ENCODE measurements at places on chromosomes 12 and 14. TPM values are rescaled to one million over a fixed set of nuclear protein-coding genes. Genes with fewer than 3 reads are reported as not detected.
A peak's percentile ranks its signal among the peaks of the same experiment; 100 is the strongest.

GRCh38 chr12:132618683-132619043 lies at the start of gene P2RX2:
Gene P2RX2, plus strand, starts transcription at chr12:132618776. Its CDS starts 41 bp downstream, at chr12:132618817.
- no peak within 1 kb of the TSS for H3K27ac ChIP-seq
- H3K36me3 ChIP-seq: no peaks in the 10 kb centered on the region
- no peaks in the 10 kb centered on the region for H3K4me1 ChIP-seq
- H3K27me3 ChIP-seq: peaks cover 80% of the 10 kb centered on the region
- H3K4me3 ChIP-seq: peak within 1 kb of the TSS; percentile 32
- DNase-seq: peak; percentile 32

DNA sequence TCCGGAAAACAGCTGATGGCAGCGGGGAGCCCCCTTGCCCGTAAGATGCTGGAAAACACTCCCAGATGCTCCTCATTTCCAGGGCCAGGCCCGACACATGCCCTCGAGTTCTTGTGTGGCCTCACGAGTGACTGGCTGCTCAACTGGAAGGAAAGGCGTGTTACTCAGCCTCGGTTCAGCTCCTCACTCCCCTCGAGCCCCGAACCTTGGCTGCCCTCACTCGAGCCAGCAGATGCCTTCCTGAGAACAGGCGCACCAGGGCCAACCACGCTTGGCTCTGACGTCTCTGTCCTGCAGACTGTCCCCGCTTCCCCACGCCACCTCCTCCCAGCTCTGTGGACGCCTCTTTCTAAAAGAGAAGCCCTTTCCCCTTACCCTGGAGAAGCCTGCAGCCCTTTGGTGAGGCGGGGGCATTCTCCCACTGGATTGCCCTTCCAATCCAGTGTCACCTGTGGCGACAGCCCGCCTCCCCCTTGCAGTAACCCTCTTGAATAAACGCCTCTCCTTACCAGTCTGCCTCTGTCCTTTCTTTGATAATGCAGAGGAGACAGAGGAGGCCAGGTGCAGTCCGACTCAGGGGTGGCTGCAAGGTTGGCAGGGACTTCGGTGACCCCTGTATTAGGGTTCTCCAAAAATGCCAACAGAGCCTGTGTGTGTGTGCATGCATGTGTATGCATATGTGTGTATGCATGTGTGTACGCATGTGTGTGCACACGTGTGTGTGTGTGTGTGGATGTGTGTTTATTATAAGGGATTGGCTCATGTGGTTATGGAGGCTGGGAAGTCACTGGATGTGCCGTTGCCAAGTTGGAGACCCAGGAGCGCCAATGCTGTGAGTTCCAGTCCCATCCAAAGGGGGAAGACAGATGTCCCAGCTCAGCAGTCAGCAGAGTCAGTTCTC lies 166.3 kb downstream of the KIF26A start:
- H3K27me3 ChIP-seq: no peaks in the 10 kb centered on the region
- H3K36me3 ChIP-seq: no peaks in the 10 kb centered on the region
- no peak overlapping the region for H3K27ac ChIP-seq
- no peak overlapping the region for H3K4me3 ChIP-seq
- DNase-seq: no peak

- no peak overlapping the region for H3K27ac ChIP-seq
- DNase-seq: no peak
- peaks cover 30% of the 10 kb centered on the region for H3K4me1 ChIP-seq
- H3K4me3 ChIP-seq: no peak overlapping the region
- H3K27me3 ChIP-seq: peaks cover 13% of the 10 kb centered on the region
- H3K36me3 ChIP-seq: no peaks in the 10 kb centered on the region
Observed at GRCh38 chr12:1622406-1622805, 6.6 kb upstream of the WNT5B start.

- DNase-seq: no peak
- peaks cover 13% of the 10 kb centered on the region for H3K4me1 ChIP-seq
- no peaks in the 10 kb centered on the region for H3K36me3 ChIP-seq
- H3K4me3 ChIP-seq: no peak overlapping the region
- H3K27ac ChIP-seq: no peak overlapping the region
Observed at GRCh38 chr12:76555231-76555767, 4.3 kb downstream of the OSBPL8 start.

DNA sequence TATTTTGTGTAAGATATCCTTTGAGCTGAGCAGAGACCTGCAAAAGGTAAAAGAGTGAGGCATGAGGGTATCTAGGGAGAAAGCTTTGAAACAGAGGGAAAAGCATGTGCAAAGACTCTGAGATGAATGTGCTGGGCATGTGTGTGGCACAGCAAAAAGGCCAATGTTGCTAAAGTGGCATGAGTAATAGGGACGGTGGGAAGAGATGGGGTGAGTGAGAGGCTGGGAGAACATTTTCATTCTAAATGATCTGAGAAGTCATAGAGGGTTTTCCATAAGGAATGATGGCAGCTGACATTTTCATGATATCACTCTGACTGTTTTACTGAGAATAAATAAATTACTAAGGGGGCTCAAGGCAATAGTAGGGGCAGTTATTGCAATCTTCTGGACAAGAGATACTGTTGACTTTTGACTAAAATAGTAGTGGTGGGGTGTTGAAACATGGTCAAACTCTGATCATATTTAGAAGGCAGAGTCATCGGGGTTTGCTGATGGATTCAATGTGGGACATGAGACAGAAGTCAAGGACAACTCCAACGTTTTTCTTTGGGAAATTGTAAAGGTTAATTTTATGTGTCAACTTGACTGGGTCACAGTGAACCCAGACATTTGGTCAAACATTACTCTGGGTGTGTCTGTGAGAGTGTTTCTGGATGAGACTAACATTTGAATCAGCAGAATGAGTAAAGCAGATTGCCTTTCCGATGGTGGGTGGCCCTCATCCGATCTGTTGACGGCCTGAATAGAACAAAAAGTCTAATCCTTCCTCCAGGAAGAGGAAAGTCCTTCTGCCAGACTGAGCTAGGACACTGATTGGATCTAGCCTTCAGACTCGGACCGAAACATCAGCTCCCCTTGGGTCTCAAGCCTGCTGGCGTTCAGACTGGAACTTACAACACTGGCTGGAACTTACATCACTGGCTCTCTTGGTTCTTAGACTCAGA lies 193.9 kb upstream of the PLXNC1 start:
- DNase-seq: no peak
- no peaks in the 10 kb centered on the region for H3K27me3 ChIP-seq
- H3K36me3 ChIP-seq: no peaks in the 10 kb centered on the region
- H3K27ac ChIP-seq: no peak overlapping the region

DNA sequence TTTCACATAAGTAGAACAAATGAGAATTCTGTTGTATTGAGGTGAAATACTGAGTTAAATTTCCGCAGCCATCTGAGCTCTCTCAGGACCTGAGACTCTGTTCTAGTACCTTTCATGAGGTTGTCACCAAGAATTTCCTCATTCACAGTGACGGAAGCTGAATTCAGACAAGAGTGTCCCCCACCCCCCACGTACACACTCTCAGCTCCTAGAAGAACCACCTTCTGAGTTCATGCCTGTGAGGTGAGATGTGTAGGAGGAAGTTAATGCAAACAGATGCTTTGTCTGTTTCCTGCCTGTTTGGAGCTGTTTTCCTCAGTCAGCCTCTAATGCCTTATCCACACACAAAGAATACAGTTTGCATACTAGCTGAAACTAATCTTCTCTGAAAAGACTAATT lies 18.2 kb downstream of the BICDL1 start:
- DNase-seq: peak; percentile 5
- no peak overlapping the region for H3K27ac ChIP-seq
- peaks cover 20% of the 10 kb centered on the region for H3K4me1 ChIP-seq
- H3K4me3 ChIP-seq: no peak overlapping the region
- no peaks in the 10 kb centered on the region for H3K27me3 ChIP-seq

Gene NINJ2
- 0.37 TPM for total RNA-seq

DNA sequence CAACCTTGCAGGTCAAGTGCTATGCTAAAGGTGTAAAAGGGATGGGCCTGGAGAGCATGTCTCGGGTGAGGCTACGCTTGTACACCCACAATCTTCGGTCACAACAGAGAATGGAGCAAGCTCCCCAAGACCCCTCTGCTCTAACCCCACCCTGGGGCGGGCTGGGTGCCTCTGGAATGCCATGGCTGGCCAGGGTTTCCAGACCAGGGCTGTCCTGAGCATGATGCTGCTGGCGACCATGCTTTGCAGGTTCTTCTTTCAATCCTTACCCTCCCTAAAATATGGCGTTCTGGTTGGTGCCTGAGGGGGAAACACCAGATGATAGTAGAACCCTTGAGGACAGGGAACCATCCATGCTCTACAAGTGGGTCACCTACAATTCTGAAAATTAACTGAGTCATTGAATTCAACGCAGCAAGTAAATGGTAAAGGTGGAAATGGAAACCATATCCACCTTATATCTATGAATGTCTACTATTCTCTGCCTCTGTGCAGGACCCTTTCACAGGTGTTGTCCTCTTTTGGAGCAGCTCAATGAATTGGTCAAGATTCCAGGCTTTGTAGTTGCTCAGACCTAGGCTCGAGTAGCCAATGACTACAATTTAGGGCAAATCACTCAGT lies 111.6 kb upstream of the EGLN3 start:
- H3K4me3 ChIP-seq: no peak overlapping the region
- no peak overlapping the region for H3K27ac ChIP-seq
- no peak for DNase-seq
- no peaks in the 10 kb centered on the region for H3K36me3 ChIP-seq

DNA sequence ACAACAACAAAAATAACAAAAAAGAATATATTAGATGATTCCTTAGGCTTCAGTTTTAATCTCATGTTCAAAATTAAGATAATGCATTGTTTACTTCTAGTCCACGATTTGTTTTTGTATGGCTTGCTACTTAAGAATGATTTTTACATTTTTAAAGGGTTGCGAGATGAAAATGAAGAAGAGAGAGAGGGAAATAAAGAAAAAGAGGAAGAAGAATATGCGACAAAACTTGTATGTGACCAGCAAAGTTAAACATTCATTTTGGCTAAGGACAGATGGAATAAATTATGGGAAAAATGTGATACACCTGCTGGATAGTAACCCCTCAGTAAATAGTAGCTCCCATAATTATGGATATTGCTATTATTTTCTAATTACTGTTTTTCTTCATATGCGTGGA lies 1.2 kb upstream of the GIT2 start:
- no peaks in the 10 kb centered on the region for H3K36me3 ChIP-seq
- no peak for DNase-seq
- peaks cover 17% of the 10 kb centered on the region for H3K27me3 ChIP-seq
- H3K4me3 ChIP-seq: no peak overlapping the region
- peaks cover 12% of the 10 kb centered on the region for H3K4me1 ChIP-seq

Gene GALNT16
- 7.0 TPM for total RNA-seq

- peaks cover 13% of the 10 kb centered on the region for H3K4me1 ChIP-seq
- no peak overlapping the region for H3K27ac ChIP-seq
- no peaks in the 10 kb centered on the region for H3K27me3 ChIP-seq
- DNase-seq: no peak
- H3K36me3 ChIP-seq: no peaks in the 10 kb centered on the region
- no peak overlapping the region for H3K4me3 ChIP-seq
Observed at GRCh38 chr12:68198507-68199086, 27.0 kb downstream of the IL26 start.

GRCh38 chr14:70706177-70706576 lies 64.5 kb downstream of the TTC9 start:
- no peaks in the 10 kb centered on the region for H3K27me3 ChIP-seq
- no peak for DNase-seq
- H3K36me3 ChIP-seq: no peaks in the 10 kb centered on the region
- H3K4me1 ChIP-seq: no peaks in the 10 kb centered on the region

Gene BCL11B
- 1.3 TPM for total RNA-seq

Gene ADAM20
- 2.0 TPM for total RNA-seq

DNA sequence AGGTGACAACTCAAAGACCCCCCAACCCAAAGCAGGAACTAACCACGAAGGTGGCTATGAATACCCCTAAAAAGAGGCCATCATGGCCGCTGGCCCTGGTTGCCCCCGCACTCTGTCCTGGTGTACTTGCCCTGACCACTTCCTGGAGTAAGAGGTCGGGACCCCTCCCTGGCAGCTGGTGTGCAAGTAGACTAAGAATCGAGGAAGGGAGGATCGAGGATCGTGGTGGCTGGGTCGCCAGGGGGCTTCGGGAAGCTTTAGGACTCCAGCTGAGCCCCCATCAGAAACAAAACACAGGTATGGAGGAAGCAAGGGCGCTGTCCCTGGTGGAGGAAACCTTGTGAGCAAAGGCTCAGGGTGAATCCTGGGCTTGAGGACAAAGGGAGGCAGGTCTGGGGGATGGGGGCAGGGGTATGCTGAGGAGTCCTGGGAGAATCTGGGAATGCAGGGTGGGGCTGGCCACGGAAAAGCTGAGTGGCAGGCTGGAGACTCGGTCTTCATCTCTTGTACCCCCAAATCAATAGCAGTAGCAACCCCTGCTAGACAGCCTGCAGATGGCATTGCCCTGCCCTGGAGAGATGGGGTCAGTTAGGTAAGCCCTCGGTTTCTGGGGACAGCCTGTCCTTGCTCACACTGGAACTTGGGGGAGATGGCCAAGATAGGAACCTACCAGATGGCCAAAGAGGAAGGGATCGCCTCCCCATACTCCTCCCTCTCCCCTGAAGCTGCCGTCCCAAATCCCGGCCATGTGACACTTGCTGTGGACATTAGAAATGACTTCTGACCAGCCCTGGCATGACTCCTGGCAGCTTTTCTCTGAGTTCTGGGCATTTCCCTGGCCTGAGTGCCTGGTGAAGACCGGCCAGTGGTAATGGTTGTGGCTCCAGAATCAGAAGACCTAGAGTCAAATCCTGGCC lies 45.3 kb upstream of the ESRRB start:
- peaks cover 16% of the 10 kb centered on the region for H3K4me1 ChIP-seq
- peaks cover 40% of the 10 kb centered on the region for H3K27me3 ChIP-seq
- no peak overlapping the region for H3K4me3 ChIP-seq

GRCh38 chr14:55701638-55702037 lies 121.6 kb downstream of the KTN1 start:
- H3K36me3 ChIP-seq: no peaks in the 10 kb centered on the region
- no peak for DNase-seq
- no peaks in the 10 kb centered on the region for H3K27me3 ChIP-seq
- peaks cover 14% of the 10 kb centered on the region for H3K4me1 ChIP-seq

DNA sequence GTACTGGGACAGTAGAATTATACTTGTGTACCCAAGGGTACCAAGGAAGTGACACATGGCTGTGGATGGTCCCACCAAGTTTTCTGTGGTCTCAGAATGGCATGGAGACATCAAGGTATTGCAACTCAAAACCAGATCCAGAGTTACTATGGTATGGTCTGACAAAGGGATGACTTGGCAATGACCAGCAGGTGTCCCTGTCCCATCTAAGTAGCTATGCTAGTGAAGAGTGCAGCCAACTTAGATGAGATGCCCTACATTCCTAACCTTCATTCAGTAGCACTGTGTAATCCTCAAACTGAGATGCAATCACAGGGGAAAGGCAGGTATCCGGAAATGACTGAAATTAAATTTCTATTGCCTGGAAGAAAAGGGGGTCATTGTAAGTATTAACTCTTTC lies 188.7 kb upstream of the TMEM260 start:
- no peak for DNase-seq
- no peaks in the 10 kb centered on the region for H3K27me3 ChIP-seq
- no peaks in the 10 kb centered on the region for H3K4me1 ChIP-seq
- H3K36me3 ChIP-seq: no peaks in the 10 kb centered on the region

DNA sequence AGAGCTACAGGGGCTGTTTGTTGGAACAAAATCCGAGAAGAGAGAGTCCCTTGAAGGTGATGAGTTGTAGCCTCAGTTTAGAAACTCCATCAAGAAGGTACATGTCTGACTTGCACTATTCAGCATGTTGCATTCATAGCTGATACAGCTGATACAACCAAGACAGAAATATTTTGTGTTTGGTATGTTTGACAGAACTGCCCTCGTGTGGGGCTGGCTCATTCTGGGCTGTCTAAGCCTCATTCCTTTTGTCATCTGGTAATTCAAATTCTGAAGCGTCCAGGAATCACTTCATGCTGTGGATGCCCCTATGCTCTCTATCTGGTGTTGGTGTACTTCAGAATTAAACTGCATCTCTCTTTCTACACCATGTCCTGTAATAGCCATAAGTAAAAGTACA lies 126.3 kb downstream of the ANO6 start:
- H3K27me3 ChIP-seq: no peaks in the 10 kb centered on the region
- H3K4me1 ChIP-seq: no peaks in the 10 kb centered on the region
- no peaks in the 10 kb centered on the region for H3K36me3 ChIP-seq
- DNase-seq: no peak

Measured in neural progenitor cell (in vitro differentiated cells).